Right atrium auricular region (tissue), 2 donors: ENCODE measurements at places on chromosomes 7 and 10. TPM values are rescaled to one million over a fixed set of nuclear protein-coding genes. Genes with fewer than 3 reads are reported as not detected.

Gene PTN
- 8.6 TPM for total RNA-seq

Gene EPDR1
- 36.3 TPM for total RNA-seq

DNA sequence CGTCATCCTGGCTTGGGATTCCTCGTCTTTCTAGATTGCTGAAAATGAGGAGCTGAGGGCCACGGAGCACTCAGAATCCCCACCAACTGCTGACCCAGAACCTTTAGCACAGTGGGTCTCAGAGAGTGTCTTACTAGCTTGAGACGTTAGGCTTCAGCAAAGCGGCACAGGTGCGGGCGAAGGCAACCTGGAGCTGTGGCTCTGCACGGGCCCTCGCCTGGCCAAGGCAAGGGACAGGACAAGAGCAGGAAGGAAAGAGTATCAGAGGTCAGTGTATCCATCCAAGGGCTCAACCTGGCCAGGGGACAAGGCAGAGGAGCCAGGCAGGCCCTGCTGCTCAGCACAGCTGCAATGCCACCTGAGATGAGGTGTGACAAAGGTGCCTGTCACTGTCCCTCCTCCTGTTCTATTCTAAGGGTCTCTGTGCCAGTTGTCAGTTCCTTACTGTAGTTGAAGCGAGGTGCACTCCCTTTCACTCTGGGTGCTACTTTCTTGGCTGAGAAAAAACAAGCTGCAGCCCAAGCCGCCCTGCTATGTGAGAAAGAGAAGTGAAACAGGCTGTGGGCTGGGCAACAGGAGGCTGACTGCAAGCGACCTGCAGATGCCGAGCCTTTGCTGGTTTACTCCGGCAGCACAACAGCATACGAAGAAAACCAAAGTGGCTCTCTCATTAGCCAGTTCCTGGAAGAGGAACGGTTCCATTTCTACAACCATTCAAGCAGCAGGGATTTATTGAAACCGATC is 33.3 kb upstream of the KDM7A start:
- no peaks in the 10 kb centered on the region for H3K27me3 ChIP-seq
- no peak overlapping the region for H3K4me3 ChIP-seq
- H3K4me1 ChIP-seq: no peaks in the 10 kb centered on the region
- H3K27ac ChIP-seq: no peak overlapping the region
- no peak for DNase-seq
- H3K36me3 ChIP-seq: no peaks in the 10 kb centered on the region

DNA sequence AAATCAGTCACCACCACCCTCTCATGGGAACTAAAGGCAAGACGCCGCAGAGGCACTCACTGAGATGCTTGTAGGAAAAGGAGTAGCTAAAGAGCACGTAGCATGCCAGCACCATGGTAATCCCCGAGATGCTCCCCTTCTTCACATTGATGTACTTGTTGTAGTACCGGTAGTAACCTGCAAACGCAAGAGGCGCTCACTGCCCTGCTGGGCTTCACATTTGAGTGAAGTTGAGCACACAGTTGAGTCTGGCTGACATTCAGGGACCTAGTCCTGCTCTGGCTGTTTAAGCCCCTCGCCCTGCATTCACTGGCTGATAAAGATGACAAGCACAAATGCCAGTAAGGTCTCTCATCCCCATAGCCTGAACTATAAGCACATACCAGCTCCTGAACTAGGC is 6.9 kb downstream of the ATP5MF start:
- no peaks in the 10 kb centered on the region for H3K27me3 ChIP-seq
- DNase-seq: no peak
- H3K4me1 ChIP-seq: peaks cover 46% of the 10 kb centered on the region

DNA sequence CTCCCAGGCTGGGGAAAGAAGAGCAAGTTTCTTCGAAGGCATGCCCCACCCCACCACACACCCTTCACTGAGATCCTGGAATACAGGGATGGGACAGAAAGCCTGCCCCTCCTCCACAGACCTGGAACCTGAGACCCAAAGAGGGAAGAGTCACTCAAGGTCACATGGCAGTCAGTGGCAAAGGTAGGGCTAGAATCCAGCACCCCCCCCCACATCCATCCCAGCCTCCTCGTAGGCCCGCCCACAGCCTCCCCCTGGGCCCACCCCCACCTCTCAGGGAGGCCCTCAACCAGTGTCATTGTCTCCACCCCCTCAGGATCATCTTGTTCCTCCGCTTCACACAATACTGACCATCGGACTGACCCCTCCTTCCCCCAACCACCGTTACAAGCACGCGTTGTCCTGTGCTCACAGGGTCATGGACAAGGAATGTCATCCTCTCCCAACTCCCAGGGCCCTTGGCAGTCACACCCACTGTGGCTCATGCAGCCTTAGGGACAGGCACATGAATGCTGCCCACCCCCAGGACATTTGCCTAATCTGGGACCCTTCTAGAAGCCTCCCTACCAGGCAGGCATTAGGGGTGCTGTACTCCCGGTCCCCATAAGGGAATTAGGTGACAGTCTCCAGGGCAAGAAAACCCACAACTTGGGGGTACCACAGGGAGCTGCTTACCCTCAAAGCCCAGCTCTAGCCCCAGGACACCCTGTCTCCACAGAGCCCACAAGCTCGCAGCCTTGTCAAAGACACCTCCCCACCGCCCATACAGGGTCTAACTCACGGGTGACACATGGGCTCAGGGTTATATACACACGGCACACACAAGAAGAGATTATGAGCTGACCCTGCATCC is 1.4 kb downstream of the KCNH2 start:
- peaks cover 7% of the 10 kb centered on the region for H3K27me3 ChIP-seq
- no peaks in the 10 kb centered on the region for H3K4me1 ChIP-seq
- DNase-seq: peak; percentile 69

DNA sequence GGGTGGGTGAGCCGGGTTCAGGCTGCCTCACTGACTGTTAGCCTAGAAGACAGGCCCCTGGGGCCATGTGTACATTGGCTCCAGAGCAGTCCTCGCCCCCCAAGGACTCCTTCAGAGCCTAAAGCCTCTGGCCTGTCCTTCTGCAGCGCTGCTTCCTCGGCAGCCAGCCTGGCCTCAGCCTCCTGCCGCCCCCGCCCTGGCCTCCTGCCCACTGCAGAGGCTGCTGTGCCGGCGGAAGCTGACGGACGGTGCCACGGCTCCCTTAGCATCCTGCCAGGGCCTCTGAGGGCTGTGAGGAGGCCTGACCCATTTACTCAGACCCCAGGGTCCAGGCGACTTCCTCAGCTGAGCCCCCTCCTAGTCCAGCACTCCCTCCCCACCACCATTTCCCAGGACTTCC is 4.9 kb downstream of the SRRM3 start:
- no peak overlapping the region for H3K27ac ChIP-seq
- H3K4me1 ChIP-seq: peaks cover 5% of the 10 kb centered on the region
- no peaks in the 10 kb centered on the region for H3K36me3 ChIP-seq

DNA sequence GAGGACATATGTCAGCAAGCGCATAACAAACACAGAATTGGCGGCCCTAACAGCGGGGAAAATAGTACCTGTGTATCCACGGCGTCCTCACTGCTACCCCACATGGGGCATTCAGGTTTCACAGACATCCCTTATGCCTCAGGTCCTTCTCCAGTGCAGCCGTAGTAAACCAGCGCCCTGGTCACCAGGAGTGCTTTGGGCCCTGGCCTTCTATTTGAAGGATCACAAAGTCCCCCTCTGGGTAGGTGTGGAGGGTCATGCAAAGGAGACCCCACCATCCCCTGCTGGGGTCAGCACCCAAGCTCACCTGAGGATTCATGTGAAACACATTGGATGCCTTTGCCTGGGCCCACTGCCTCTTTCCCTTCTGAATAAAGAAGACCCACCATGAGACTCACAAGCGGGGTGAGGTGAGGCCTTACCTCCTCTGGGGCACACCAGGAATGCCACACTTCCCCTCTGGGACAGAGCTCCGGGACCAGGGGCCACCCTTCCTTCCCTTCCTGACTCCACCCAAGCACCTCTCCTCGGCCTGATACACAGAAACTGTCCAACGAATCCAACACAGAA is 18.8 kb downstream of the CLRN3 start:
- no peaks in the 10 kb centered on the region for H3K36me3 ChIP-seq
- no peak overlapping the region for H3K27ac ChIP-seq
- no peak overlapping the region for H3K4me3 ChIP-seq
- H3K4me1 ChIP-seq: no peaks in the 10 kb centered on the region
- no peaks in the 10 kb centered on the region for H3K27me3 ChIP-seq
- peak; percentile 47 for DNase-seq

GRCh38 chr10:62082271-62082656 is 180.8 kb downstream of the ARID5B start:
- H3K36me3 ChIP-seq: peaks cover 36% of the 10 kb centered on the region
- no peaks in the 10 kb centered on the region for H3K27me3 ChIP-seq
- no peak overlapping the region for H3K4me3 ChIP-seq
- no peak for DNase-seq
- no peaks in the 10 kb centered on the region for H3K4me1 ChIP-seq

- no peak overlapping the region for H3K27ac ChIP-seq
- no peaks in the 10 kb centered on the region for H3K27me3 ChIP-seq
- no peak for DNase-seq
- no peak overlapping the region for H3K4me3 ChIP-seq
- H3K36me3 ChIP-seq: no peaks in the 10 kb centered on the region
- no peaks in the 10 kb centered on the region for H3K4me1 ChIP-seq
Observed at GRCh38 chr10:120997313-120997712, 146.2 kb downstream of the WDR11 start.

- H3K27ac ChIP-seq: no peak overlapping the region
- H3K36me3 ChIP-seq: no peaks in the 10 kb centered on the region
- no peak for DNase-seq
- no peaks in the 10 kb centered on the region for H3K27me3 ChIP-seq
- no peaks in the 10 kb centered on the region for H3K4me1 ChIP-seq
Observed at GRCh38 chr7:96663457-96663856, 46.2 kb downstream of the SEM1 start.

DNA sequence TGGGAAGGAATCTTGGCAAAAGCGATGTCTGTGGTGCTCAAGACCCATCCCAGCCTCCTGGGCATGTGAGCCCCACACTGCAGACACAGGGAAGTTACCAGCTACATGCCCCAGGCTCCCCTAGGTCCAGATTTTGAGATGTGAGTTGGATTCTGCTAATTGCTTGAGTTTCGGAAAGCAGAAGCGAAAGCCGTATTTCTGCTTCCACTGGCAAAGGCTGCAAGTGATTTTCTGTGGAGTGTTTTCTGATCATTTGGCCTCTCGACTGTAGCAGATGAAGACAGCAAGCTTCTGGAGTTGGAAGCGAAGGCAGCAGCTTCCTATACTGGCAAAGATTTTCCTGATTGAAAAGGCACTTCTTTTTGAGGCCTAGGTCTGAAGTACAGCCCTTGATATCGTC is 29.6 kb downstream of the ANKRD16 start:
- no peaks in the 10 kb centered on the region for H3K36me3 ChIP-seq
- no peak overlapping the region for H3K4me3 ChIP-seq
- no peak for DNase-seq
- H3K27ac ChIP-seq: no peak overlapping the region
- no peaks in the 10 kb centered on the region for H3K27me3 ChIP-seq

- H3K4me3 ChIP-seq: no peak overlapping the region
- H3K27ac ChIP-seq: peak overlapping the region; percentile 59
- no peaks in the 10 kb centered on the region for H3K27me3 ChIP-seq
Observed at GRCh38 chr7:55309040-55309991, 55.8 kb upstream of the LANCL2 start.

DNA sequence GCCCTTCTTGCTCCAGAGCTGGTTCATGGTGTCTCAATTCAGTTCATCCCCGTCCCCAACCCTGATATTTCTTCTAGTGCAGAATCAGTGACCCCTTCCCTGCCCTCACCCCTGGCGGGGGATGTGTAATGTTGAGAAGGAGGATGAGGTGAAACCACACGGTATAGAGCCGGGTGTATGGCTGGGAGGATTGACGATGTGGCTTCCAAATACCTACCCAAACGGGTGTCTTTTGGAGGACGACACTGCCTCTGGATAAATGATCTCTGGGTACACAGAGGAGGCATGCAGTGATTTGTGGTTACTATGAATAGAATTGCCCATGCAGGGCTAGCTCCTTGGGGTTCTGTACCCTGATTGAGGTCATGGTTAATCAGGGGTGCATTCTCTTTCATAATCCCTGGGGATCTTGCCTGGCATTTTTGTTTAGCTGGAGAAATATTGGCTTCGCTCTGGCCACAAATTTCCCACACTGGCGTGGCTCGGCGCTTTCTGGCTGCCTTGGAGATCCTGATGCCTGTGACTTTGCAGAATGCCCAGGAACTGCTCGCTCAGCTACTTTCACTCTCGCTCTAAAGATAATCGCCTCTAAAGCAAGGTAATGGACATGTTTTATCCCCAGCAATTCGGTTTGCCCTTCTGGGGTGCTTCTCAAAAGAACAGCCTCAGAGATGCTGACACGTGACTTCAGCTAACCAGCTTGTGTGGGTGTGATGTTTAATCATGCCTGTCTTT is 89.2 kb downstream of the RBM20 start:
- no peak for DNase-seq
- no peaks in the 10 kb centered on the region for H3K36me3 ChIP-seq
- no peaks in the 10 kb centered on the region for H3K4me1 ChIP-seq

GRCh38 chr10:73950155-73950948 is 39.4 kb downstream of the PLAU start:
- no peak for DNase-seq
- no peaks in the 10 kb centered on the region for H3K36me3 ChIP-seq
- no peaks in the 10 kb centered on the region for H3K4me1 ChIP-seq
- no peaks in the 10 kb centered on the region for H3K27me3 ChIP-seq

- no peak overlapping the region for H3K27ac ChIP-seq
- no peaks in the 10 kb centered on the region for H3K4me1 ChIP-seq
- H3K36me3 ChIP-seq: no peaks in the 10 kb centered on the region
Observed at GRCh38 chr10:15084502-15084922, 4.1 kb downstream of the ACBD7 start.
